Smooth muscle cell of trachea (primary cell): ENCODE measurements at places on chromosomes 2 and 18. TPM values are rescaled to one million over a fixed set of nuclear protein-coding genes. Genes with fewer than 3 reads are reported as not detected.

Gene DSG1
- total RNA-seq: not detected in 2 replicates

Gene SMAD2
- total RNA-seq: 63.8 and 78.4 TPM in 2 replicates

Gene IL36RN
- not detected in 2 replicates for total RNA-seq

Gene GKN2
- total RNA-seq: not detected in 2 replicates

Gene MPHOSPH10
- total RNA-seq: 10.9 and 22.5 TPM in 2 replicates

Gene ANKRD36C
- total RNA-seq: 28.8 and 58.8 TPM in 2 replicates

Gene IGFBP2
- total RNA-seq: 3.1 and 6.9 TPM in 2 replicates
